ENCODE measurements at places on chromosomes 13 and 19. TPM values are rescaled to one million over a fixed set of nuclear protein-coding genes. Genes with fewer than 3 reads are reported as not detected.

DNA sequence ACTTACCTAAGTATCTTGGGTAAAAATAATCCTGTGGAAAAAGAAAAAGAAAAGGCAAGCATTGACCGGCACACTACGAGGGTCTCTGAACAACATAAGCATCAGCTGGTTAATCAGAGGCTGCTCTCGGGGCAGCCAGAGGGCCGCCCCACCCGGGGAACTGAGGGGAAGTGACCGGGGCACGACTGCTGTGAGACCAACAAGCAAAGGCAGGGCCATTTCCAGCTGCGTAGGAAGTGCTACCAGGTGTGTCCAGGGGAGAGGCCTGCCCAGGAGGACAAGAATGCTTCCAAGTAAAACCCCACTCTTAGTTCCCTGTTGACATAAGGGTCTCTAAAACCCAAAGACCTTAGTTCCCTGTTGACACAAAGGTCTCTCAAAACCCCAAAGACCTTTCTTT is 15.9 kb downstream of the GAS6 start:
- DNase-seq = no peak

GRCh38 chr13:88014527-88014926 is 343.4 kb downstream of the SLITRK5 start:
- no peak for DNase-seq

DNA sequence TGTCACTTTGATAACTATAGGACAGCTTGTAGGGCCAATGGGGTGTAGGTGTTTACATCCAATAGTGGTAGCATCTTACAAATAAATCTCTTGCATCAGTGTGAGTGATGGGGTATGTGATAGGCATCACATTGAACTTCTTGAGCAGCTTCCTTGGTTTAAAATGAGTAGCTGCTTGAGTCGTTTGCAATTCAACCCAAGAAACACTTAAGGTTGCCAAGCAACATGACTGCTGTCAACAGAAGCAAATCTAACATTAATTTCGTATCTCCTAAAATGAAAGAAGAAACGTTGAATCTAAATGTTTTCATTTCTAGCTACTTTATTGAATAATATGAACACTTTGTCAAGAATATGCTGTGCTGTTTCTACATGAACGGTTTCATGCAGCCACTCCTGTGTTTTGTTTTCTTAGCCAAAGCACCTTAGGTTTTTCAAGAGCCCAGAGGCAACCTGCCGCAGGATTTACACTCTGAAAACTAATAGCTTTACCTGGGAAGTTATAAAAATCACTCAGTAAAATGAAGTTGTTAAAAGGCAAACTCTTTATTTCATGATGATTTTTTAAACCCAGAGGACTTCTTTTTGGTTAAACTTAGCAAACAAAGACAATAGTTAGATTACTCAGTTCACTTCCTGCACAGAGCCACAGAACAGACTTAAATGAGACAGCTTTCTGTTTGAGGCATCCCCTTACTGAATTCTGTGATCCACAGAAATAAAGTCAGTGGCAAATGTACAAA is 305.2 kb downstream of the MTUS2 start:
- DNase-seq = no peak

GRCh38 chr13:38223089-38223488 is 126.6 kb upstream of the UFM1 start:
- no peak for DNase-seq

GRCh38 chr13:30618186-30618929 is 638 bp downstream of the USPL1 start:
- DNase-seq = no peak

- DNase-seq = no peak
Measured at GRCh38 chr13:101717353-101717752, 264.9 kb downstream of the ITGBL1 start.

GRCh38 chr19:30393729-30394480 is 21.7 kb downstream of the ZNF536 start:
- DNase-seq = no peak

DNA sequence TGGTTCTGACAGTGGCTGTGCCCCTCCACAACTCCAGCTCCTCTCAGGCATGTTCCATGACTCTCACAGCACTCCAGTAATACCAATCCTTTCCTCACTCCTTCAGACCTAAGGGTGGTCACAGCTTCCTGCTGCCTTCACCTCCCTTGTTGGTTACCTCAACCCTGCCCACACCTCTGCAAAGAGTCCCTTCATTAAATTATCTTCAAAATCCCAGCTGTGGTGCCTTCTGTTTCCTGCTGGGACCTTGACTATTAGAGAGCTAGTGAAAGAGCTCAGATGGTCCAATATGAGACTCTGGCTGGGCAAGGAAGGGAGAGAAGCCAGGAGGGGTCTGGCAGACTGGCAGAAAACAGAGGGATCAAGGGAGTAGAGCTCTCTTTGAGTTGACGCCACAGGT is 26.1 kb downstream of the DEDD2 start:
- DNase-seq = no peak

DNA sequence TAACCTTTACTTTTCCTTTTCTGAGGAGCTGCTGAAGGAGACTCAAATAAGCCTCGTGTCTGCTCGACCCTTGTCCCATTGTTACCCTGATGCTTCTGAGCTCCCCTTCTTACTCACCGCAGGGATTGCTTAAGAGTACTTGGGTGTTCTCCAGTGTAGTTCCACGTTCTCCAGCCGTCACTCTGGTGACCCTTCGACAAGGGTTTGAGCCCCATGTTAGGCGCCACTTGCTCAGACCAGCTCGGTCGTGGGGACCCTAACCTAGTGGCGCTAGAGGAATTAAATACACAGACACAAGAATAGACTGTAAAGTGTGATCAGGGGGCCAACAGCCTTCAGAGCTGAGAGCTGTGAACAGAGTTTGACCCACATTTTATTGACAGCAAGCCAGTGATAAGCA is 10.3 kb downstream of the ZNF480 start:
- DNase-seq = no peak

DNA sequence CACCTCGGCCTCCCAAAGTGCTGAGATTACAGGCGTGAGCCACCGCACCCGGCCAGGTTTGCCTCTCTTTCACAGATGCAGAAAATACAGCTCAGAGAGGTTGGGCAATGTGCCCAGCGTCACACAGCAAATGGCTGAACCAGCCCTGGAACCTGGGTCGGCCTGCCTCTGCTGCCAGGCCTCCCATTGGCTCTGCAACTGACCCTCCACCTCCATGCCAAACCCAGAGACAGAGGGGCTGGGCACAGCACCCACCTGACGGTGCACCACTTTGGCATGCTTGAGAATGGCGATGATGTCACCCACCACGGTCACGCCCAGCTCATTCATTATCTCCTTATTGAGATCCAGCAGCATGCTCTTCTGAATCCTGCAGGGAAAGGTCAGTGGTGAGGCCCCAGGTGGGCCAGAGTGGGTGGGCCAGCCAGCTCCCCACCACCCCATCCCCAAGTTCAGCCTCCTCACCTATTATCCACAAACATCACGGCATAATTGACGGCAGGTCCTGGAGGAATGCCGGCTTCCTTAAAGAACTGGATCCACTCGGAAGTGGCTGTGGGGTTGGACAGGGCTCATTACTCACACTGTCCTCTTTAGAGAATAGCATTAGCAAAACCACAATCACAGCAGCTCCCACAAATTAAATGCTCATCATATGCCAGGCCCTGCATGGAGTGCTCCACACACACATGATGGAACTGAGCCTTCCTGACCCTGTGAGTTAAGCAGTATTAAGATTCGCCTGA is 12.2 kb downstream of the C19orf47 start:
- no peak for DNase-seq

- DNase-seq = no peak
Measured at GRCh38 chr19:28914173-28914572, 298.8 kb downstream of the UQCRFS1 start.

- no peak for DNase-seq
Measured at GRCh38 chr13:62919491-62919890, 1503.8 kb upstream of the PCDH20 start.

DNA sequence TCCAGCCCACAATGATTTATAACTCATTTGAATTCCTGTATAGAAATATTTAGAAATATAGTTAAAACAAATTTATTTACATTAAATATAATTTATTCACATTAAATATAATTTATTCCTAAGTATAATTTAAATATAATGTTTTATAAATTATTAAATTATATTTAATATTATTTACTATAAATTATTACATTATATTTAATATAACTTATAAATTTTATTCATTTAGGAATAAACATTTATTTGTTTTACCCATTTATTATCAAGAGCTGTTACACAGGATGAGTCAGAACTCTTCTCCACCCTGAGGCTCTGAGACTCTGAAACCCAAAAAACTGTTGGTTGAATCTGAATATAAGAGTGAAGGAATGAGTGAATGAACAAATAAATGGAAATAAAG is 170.9 kb upstream of the OBI1 start:
- DNase-seq = no peak

- no peak for DNase-seq
Measured at GRCh38 chr13:24502533-24503378, 9.8 kb downstream of the PARP4 start.

GRCh38 chr19:850221-850978 is 1.7 kb upstream of the ELANE start:
- no peak for DNase-seq

DNA sequence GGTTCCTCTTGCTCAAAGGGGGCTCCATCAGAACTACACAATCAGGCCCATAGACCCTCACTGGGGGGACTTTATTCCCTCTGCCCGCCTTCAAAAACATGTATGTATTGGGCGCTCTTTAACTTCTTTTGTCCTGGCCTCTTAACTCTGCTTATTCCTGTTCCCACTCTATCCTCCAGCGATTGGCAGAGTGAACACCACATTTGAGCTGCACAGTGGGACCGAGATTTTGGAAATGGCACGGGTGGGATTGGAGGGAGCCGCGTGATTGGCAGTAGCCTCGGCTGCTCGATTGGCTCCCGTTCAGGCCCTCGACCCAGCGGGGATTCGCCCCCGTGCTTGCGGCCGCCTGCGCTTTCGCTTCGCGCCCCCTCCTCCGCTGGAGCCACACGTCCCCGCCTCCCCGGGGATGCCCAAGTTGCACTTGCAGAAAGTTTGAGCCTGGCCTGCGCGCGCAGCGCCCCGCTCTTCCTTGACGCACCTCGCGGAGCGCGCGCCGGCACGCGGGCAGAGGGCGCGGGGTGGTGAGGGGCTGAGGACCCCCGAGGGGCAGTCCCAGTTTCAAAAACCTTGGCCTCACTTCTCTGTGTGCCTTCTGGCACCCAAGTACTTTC is at the start of gene ZIC5:
Gene ZIC5 (minus strand): TSS at position 192 of the 614 bp plus-strand sequence. CDS start 164 bp downstream, at position 28.
- DNase-seq = peak; percentile 61

GRCh38 chr13:20125129-20125782 is 35.6 kb downstream of the GJA3 start:
- no peak for DNase-seq

GRCh38 chr13:84609716-84610115 is 727.4 kb upstream of the SLITRK1 start:
- DNase-seq = no peak

DNA sequence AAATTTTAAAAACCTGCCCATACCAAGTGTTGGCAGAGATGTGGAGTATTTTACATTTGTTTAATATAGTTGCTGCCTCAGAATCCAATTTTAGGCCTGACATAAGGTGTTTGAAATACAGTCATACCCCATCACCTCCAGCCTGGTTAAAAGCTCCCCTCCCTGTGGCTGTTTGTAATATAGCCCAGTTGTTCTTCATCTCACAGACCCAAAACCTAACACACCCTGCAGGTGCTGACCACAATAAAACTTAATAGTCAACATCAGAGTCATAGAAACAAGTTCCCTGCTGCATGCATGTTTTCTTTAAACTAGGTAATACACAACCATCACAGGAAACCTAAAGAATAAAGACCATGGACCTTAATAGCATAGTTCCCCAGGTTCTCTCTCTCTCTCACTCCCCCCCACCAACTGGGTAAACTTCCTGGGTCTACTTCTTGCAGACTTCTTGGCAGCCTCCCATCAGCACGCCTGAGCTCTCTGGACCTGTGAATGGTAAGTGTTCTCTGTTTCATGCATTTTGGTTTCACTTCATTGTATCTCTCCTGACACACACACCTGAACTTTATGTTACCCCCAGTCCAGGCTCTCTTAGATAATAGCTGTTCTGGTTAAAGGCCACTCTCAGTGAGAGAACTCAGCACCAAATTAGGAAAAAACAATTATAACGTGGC is 1369.9 kb downstream of the EFNB2 start:
- DNase-seq = no peak

DNA sequence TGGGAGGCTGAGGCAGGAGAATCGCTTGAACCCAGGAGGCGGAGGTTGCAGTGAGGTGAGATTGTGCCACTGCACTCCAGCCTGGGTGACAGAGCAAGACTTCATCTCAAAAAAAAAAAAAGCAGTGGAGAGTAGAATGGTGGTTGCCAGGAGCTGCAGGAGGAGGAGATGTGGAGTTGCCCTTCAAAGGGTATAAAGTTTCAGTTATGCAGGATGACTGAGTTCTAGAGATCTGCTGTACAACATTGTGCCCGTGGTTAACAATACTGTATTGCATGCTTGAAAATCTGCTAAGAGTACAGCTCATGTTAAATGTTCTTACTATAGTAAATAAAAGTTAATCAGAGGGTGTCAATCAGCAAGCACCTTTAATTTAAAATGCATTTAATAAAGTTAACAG is 28.4 kb upstream of the LATS2 start:
- no peak for DNase-seq

GRCh38 chr13:52156724-52157261 is 2.6 kb downstream of the NEK3 start:
- DNase-seq = no peak

DNA sequence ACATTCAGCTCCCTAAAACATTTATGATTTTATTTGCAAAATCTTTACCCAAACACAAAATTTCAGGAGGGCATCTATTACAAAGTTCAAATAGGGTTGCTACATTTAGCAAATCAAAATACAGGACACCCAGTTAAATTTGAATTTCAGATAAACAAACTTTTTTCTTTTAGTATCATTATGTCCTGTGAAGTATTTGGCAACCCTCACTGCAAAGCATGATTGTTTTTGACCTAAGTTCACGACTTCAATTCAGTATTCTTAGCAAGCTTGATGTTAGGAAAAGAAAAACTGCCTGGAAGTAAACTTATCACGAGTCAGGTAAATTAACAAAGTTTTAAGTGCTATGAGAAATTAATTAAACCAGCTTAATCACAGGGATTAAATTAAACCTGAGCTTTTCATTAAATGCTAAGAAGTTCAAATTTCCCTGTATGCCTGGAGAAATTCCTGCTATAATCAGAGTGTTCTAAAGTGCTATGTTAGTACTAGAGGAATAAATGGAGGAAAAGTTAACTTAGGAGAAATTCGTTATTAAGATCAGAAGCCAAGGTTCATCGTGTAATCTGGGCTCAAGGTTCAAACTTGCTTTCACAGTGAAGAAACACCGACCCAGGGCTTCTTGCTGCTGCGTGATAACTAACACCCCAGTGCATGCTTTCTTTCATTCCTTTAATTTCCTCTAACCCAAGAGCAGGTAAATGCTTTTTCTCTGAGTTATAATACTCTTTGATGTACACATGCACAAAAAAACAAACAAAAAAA is 298.1 kb downstream of the FOXO1 start:
- no peak for DNase-seq

GRCh38 chr13:46871557-46871956 is 25.3 kb downstream of the HTR2A start:
- no peak for DNase-seq

ICAM4 gene
- total RNA-seq = not detected

IL12RB1 gene
- not detected for total RNA-seq

STARD13 gene
- 23.6 TPM for total RNA-seq

CEACAM19 gene
- total RNA-seq = 6.1 TPM

CRB3 gene
- not detected for total RNA-seq

ZNF541 gene
- not detected for total RNA-seq

COX6B1 gene
- 339 TPM for total RNA-seq

ZNF471 gene
- total RNA-seq = not detected

NLRP12 gene
- not detected for total RNA-seq

RDH8 gene
- total RNA-seq = not detected

PSG3 gene
- not detected for total RNA-seq
